ENCODE measurements at places on chromosomes 7 and 10.

GRCh38 chr7:118288098-118288497, 63.6 kb downstream of the ANKRD7 start:
- no peak for DNase-seq

DNA sequence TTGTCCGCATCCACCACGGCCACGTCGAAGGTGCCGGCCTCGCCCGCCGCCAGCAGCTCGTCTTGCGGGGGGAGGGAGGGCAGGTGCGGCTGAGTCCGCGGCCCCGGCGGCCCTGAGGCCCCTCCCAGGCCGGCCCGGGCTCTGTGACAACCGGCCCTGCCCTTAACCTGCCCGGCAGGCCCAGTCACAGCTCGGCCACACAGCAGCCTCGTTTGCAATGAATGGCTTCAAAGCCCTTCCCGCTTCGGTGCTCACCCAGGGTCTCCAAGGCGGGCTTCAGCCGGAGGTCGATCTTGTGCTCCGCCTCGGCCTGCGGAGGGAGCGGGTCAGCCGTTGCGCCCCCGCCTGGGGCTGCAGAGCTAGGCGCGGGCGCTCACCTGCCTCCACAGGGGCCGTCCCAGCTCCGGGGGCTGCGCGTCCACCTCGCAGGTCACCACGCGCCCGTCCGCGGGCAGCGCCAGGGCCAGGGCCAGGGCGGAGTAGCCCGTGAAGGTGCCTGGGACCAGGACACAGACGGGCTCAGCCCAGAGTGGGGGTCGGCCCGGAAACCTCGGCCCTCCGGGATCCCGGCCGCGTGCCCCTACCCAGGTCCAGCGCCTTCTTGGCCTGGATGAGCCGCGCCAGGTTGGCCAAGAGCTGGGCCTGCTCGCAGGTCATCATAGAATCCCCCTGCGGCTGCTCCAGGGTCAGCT, 928 bp downstream of the COMTD1 start:
- peak; percentile 69 for DNase-seq

DNA sequence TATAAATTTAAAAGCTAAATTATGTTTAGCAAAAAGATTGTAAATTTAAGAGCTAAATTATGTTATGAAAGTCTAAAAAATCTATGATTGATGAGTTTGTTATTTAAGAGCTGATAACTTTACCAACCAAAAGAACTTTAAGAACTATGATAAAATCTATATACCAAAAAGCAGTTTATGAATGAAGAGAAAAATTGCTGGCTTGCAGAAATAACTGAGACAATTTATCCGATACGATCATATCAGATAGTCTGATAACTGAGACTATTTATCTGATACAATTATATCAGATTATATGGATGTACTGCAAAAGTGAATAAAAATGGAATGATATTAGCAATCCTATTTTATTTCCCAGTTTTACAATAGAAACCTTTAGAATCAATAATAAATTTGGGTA, 50.2 kb downstream of the IQUB start:
- DNase-seq, result no peak

DNA sequence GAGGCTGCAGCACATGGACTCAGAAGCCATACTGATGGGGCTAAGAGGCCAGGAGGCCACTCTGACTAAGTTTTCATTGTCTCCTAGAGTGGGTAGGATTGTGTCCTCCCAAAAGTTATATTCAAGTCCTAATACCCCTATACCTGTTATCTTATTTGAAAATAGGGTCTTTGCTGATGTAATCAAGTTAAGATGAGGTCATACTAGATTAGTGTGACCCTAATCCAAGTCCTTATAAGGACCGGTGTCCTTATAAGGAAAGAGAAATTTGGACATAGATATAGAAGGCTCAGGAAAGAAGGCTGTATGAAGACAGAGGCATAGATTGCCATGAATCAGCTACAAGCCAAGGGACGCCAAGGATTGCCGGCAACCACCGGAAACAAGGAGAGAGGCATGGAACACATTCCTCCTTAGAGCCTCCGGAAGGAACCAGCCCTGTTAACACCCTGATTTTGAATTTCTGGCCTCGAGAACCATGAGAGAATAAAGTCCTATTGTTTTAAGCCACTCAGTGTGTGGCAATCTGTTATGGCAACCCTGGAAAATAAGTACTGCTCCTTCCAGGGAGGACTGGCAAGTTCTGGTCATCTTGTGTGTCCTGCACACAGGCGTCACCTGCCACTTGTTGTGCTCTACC, 157.0 kb downstream of the EMX2 start:
- no peak for DNase-seq

- no peak for DNase-seq
Measured at GRCh38 chr7:112678626-112679025, 111.6 kb downstream of the TMEM168 start.

DNA sequence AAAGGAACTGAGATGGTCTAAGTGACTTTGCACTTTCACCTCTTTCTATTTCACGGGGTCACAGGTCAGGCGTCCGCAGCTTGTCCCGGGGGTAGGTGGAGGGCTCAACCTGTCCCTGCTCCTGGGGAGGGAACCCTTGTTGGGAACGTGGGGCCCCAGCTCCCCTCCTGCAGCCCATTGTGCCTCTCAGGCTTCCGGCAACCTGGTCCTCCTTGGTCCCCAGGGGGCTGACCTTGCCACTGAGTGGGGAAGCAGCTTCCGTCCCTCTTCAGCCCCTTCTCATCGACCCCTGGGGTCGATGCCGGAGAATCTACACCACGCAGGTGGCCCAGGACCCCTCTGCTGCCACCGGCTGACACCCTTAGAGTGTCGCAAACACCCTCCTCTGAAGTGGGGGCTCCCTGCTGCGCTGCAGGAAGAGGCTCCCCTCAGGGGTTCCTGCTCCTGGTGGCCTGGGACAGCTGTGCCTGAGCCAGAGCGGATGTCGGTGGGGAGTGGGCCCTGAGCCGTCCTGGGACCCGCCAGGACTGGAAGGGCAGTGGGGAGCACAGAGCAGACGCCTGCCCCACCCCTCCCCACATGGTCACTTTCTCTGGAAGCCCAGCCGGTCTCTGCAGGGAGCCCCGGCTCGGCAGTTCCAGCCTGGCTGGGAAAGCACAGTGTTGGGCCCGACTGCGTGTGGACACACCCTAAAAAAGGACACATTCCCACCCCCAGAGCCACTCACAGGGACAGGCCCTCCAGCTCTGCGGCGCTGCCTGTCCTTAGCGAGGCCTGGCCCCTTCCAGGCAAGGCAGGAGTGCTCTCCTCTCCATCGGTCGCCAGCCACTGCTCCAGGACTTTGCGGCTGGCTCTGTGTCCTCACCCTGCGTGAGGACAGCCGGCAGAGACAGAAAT, 357.5 kb upstream of the SHH start:
- no peak for DNase-seq

DNA sequence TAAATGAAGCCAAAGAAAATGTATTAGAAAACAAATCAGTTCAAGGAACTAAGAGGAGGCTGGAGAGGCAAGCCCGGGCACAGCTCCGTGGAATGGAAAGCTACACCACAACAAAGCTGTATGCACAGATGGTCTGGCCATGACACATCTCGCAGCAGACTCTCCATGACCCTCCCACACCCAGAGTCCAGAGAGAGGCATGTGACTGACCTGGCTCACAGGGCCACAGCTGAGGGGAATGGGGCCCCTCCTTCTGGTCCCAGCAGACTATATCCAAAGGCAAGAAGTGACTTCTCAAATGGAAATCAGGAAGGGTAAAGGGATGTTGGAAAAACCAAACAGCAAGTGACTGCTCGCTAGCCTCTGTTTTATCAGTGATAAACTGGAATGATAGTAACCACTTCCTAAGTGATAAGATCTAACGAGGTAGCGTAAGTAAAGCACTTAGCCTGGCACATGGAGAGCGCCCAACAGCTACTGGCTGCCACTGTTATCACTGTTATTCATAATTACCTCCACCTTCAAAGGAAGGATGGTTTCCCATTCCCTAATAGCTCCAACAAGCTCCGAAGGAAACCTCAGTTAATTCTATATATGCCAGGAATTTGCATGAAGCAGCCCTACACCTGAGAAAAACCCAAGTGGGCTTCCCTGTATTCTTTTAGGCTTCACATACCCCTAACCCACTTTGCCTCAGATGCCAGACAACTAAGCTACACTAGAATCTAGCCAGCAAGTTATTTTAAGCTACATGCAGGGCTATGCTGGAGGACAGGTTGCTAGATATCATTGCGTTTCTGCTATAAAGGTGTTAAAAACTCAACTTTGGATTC, 8.4 kb downstream of the OSBPL3 start:
- DNase-seq, result no peak

DNA sequence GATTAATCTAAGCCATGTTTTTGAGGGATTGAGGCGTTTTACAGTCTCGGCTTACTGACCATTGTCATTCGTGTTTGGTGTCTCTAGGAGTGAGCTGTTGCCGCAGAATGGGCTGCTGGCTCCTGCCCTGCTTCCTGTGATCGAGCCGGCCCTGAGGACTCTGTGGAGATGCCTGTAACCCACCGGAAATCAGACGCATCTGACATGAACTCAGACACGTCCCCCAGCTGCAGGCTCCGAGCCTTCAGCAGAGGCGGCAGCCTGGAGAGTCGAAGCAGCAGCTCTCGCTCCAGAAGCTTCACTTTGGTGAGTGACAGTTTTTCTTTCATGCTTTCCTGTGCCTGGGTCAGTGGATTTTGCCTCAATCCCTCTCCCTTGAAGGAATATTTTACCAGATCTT, 28.8 kb downstream of the PROSER2 start:
- DNase-seq, result no peak

DNA sequence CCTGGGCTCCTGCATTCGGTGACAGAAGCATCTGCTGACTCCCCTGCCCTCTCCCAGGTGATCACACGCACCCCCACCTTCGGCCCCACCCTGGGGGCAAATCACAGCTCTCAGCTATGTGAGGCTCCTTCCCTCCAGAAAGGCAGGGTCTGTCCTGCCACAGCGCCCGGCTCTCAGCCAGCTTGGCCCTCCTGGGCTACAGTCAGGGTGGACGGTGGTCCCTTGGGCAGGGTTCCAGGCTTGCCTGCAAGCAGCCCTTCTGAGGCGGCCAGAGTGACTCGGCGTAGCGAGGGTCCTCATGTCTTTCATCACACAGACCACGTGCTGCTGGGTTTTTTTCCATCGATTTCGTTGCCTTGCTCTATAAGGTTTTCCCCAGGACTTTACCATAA, 53.6 kb upstream of the EBF3 start:
- DNase-seq, result no peak

DNA sequence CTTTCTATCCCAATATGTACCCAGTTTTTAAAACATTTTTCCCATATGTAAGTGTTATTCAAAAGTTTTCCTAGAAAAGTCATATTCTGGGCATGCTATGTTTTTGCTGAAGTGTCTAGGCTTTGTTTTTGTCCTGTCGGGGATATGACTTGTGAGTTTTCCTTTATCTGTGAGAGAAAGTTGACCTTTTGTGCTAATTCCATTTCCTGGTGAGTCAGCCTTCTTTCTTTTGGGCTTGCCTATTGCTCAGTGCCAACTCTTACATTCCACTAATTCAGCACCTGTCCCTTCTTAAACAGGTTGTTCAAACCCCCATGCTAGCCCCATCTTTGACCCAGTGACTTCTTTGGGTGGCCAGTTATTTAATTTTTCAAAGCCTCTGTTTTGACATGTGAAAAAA, 146.2 kb downstream of the AHR start:
- no peak for DNase-seq

GRCh38 chr10:112774798-112775197, 175.2 kb upstream of the TCF7L2 start:
- DNase-seq, result no peak

DNA sequence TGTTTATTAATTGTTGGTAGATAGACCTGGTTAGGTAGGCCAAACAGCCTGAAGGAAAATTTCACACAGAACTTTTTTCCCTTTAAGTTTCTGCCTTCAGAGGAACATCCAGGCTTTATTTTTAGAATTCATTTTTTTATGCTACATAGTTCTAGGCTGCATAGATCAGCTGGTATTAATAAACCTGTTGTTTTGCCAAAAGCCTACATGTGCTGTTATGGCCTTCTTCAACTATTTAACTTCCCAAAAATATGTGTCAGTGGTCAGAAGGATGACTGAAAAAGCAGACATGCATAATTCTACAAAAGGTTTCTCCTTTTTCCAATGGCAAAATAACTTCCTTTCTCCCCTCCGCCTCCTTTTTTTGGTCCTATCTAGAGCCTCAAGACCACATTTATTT, 303.0 kb upstream of the DKK1 start:
- no peak for DNase-seq

DNA sequence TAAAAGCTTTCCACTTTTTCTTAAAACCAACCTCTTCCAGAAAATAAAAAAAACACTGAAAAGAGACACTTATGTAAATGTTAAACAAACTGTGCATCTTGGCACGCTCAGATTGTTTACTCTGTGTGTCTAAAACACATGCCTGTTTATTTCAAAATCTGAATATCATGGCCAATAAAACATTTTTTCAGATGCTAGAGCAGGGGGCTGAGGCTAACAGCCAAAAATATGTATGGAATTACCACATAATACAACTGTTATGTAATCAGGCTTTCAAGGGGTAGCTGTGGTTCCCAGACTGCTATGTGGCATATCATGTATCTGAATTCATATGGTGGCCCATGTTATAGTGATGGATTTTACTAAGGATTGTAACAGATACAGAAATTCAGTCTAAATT, 130.4 kb downstream of the HIBADH start:
- no peak for DNase-seq

DNA sequence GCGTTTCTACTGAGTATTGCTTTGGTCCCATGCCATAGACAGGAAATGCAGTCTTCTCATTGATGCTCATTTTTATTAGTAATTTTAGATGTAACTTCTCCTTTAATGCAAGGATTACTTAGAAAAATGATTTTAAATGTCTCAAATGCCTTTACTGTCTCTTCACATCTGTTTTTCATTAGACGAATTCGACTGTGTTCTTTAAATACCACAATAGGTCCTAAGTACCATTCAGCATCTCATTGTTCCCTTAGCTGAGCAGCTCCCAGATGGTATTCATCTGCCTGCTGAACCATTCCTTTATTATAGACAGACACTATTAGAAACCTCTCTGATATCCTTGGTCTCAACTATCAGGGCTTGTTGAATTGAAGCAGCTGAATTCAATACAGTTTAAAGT, 113.6 kb downstream of the LSMEM1 start:
- no peak for DNase-seq

DNA sequence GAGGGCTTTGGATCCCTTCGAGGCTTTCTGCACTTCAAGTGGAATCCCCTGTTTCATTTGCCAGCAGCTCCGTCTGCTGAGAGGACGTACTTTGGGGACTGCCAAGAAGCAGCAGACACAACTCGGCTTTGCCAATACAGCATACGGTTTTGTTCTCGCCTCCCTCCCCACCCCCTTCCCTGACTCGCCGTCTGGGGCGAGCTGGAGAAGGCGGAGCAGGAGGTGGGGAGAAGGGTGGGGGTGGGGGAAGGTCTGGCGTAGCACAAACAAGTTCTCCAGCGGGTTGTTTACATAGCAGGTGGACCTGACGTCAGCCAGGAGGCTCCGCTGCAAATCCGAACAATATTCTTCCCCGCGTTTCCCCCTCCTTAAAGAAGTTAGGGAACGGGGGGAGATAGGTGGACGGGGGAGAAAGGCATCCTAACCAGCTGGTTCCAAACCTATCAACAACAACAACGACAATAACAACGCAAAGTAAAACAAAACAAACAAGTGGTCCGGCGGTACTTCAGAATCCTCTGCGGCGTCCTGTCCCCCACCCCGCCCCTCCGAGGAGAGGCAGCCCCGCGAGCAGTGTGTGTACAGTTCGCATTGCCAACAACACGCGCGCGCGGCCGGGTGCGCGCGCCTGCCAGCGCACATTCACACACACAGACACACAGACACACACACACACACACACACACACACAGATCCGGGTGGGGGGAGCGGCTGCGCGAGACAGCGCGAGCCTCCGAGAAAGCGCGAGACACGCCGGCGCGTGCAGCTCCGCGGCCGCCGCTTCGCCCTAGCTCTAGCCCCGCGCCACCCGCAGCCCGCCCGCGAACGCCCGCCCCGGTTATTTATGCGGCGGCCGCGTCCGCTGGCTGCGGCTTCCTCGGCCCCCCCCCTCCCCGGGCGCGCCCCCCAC, 167.0 kb upstream of the PPP1R3A start:
- DNase-seq, result peak; percentile 90

All from transverse colon (tissue), 4 donors.